Naive thymus-derived CD8-positive, alpha-beta T cell (primary cell): ENCODE measurements at places on chromosomes 7 and 10.
A peak's percentile ranks its signal among the peaks of the same experiment; 100 is the strongest.

DNA sequence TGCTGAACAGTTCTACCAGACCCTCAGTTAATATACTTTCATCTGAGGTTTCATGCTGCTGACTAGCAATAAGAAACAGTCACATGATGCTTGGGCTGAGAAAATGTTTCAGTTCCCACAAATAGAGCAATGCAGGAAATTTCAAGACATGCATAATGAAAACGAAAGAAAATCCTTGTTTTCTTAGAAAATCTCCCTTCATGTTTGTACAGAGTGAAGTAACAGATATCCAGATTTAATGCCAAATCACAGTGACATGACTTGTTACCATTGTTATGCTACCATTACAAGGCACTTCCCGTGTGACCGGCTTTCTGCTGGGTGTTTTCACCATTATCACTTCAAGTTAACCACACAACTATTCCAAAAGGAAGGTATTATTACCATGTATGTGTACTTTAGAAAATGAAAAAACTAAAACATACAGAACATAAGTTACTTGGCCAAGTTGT lies 121.7 kb downstream of the DOCK4 start:
- DNase-seq = no peak

GRCh38 chr7:1098243-1099153 lies 10.6 kb downstream of the GPER1 start:
- DNase-seq = no peak

DNA sequence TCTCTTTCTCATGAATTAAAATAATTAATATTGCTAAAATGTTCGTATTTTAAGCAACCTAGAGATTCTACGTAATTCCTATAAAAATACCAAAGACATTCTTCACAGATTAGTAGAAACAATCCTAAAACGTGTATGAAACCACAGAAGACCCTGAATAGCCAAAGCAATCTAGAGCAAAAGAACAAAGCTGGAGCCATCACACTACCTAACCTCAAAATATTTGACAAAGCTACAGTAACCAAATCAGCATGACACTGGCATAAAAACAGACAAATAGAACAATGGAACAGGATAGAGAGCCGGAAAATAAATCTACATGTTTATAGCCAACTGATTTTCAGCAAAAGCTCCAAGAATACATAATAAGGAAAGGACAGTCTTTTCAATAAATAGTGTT lies 105.5 kb upstream of the PTN start:
- no peak for DNase-seq

DNA sequence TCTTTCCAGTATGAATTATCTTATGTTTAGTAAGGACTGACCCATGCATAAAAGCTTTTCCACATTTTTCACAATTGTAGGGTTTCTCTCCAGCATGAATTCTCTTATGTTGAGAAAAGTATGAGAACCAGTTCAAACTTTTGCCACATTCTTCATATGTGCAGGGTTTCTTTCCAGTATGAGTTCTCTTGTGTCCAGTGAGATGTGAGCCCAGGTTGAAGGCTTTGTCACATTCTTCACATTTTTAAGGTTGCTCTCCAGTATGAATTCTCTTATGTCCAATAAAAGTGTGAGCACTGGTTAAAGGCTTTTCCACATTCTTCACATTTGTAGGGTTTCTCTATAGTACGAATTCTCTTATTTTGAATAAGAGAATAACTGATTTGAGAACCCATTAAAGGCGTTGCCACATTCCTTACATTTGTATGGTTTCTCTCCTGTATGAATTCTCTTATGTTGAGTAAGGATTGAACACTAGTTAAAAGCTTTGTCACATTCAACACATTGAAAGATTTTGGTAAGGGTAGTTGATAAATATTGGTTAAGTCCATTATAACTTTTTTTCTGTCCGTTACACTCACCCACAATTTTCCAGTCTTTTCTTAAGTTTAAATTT lies 911.0 kb upstream of the ZNF722 start:
- no peak for DNase-seq

- no peak for DNase-seq
Measured at GRCh38 chr10:83983578-83984255, 155.6 kb upstream of the GHITM start.

GRCh38 chr10:60964257-60965235 lies 20.6 kb upstream of the RHOBTB1 start:
- peak; percentile 5 for DNase-seq

DNA sequence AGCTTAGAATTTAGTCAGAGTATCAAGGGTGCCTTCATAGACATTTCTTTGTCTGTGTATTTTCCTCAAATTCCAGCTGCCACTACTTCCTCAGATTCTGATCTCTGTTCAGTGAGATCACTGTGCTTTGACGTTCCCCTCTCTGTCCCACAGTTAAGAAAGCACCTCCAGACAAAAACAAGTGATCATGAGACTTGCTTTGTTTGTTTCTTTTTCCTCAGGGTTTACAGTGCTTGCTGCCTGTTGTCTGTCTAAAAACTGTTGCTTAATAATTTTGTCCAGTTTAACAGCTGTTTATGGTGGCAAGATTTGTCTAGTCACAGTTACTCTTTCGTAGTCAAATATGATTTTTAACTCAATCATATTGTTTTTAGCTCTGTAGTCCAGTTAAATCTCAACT lies 29.1 kb downstream of the TRUB1 start:
- DNase-seq = no peak

- DNase-seq = no peak
Measured at GRCh38 chr7:128128401-128128800, 97.2 kb upstream of the LRRC4 start.

DNA sequence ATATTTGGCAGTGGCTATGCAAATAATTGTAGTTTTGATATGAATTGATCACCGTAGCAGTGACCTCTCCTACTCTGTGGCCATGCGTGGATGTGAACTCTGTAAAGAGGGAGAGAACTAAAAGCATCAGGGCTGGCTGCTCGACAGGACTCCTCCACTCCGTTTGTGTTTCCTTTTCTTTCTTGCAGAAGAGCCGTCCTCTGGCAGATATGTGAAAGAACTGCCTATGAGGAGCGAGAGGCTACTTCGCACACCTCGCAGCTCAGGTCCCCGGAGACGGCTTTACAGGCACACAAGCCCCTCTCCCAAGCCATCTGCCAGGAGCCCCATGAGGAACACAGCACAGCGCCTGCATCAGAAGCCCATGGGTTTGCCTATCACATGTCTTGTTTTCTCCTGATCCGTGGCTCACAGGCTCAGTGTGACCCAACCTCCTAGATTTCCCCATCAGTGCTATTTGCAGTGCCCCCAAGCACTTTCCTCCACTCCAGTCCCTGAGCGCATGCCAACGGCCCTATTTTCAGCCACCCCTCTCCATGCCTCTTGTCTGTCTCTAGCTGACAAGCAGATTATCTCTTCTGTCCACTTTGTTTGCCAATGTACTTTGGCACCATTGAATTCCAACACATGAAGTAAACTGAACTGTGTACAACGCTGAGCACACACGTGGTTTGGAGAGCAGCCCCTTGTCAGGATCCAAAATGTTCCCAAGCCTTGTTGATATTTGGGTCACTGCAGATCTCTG lies 164.3 kb upstream of the AKR1E2 start:
- DNase-seq = no peak
